ENCODE measurements at places on chromosomes 5 and 9. TPM values are rescaled to one million over a fixed set of nuclear protein-coding genes. Genes with fewer than 3 reads are reported as not detected.

SPATA31A3 gene
- total RNA-seq, result not detected

TAF11L9 gene
- not detected for total RNA-seq

COL23A1 gene
- total RNA-seq, result not detected

PLAC8L1 gene
- not detected for total RNA-seq

SLC6A3 gene
- not detected for total RNA-seq

SNCB gene
- total RNA-seq, result not detected

RAI14 gene
- 3.1 TPM for total RNA-seq

PITX1 gene
- total RNA-seq, result not detected

RNF183 gene
- not detected for total RNA-seq

PCDHB6 gene
- total RNA-seq, result not detected

ARHGEF37 gene
- 0.25 TPM for total RNA-seq

TRIM36 gene
- 0.40 TPM for total RNA-seq

SLC6A18 gene
- not detected for total RNA-seq

ZNF658 gene
- total RNA-seq, result 1.4 TPM

ENC1 gene
- total RNA-seq, result 0.70 TPM

GPR107 gene
- total RNA-seq, result 26.2 TPM

MAMDC2 gene
- total RNA-seq, result not detected

SLC27A4 gene
- 8.2 TPM for total RNA-seq

SUSD3 gene
- 62.3 TPM for total RNA-seq

FREM1 gene
- not detected for total RNA-seq

GRPEL2 gene
- total RNA-seq, result 33.0 TPM

CDC23 gene
- total RNA-seq, result 18.2 TPM
